Kidney (tissue), 22 donors: ENCODE measurements at places on chromosomes 2 and 18. TPM values are rescaled to one million over a fixed set of nuclear protein-coding genes. Genes with fewer than 3 reads are reported as not detected.

TMEFF2 gene
- not detected for total RNA-seq

MAP3K19 gene
- total RNA-seq: not detected

ANKRD12 gene
- total RNA-seq: 81.8 TPM

SNRNP27 gene
- 42.6 TPM for total RNA-seq

C2orf68 gene
- 34.5 TPM for total RNA-seq

NAT8 gene
- total RNA-seq: 94.4 TPM

C2orf72 gene
- 0.88 TPM for total RNA-seq

PRLH gene
- total RNA-seq: not detected
